ENCODE measurements at places on chromosomes 4 and X.

DNA sequence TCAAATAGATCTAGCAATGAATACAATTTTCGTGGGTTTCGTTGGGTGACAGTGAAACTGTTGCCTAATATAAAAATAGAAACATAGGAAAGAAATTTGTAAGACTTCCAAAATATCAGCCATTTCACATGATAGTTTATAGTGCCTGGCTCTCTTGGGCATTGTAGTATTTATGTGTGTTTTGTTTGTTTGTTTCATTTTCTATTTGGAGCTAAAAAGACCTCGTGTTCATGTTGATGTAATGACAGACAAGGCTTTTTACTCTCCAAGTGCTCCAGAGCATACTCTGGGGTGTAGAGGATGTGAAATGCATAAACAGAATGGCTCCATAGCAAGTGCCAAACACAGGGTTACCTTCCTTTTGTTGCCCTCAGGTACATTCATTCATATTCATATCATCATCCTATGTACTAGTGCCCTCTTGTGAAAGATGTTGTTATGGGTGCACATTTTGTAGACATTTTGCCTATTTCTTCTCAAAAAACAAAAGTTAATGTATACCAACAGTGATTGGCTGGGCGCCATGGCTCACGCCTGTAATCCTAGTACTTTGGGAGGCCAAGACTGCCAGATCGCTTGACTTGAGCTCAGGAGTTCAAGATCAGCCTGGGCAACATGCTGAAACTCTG, 100.7 kb upstream of the AMOT start:
- DNase-seq = no peak

- DNase-seq = peak; percentile 95
These were observed 46.4 kb upstream of the ENPP6 start for GRCh38 chr4:184263910-184264732.

GRCh38 chr4:67884701-67885100, 899 bp upstream of the TMPRSS11D start:
- DNase-seq = no peak

DNA sequence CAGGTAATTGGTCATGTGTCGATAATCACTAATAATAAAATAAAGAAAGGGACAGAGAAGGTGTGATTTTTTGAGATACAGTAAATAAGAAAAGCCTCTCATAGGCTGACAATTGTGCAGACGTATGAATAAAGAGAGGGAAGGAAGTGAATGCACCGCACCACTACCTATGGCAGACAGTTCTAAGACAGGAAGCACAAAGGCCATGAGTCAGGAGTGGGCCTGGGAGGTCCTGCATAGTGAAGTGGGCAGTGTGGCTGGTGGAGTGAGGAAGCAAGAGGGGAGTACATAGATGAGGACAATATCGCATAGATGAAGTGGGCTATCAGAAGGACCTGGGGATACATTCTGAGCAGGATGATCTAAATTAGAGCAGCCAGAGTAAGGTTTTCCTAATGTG, 75.6 kb downstream of the BMP3 start:
- no peak for DNase-seq

GRCh38 chrX:45134775-45135174, 65.9 kb downstream of the DIPK2B start:
- DNase-seq = no peak

- DNase-seq = peak; percentile 55
These were observed 964 bp upstream of the HMGB2 start for GRCh38 chr4:173334891-173335752.

Measured in Karpas-422 (cell line).